ENCODE measurements at places on chromosomes 7 and 10.

DNA sequence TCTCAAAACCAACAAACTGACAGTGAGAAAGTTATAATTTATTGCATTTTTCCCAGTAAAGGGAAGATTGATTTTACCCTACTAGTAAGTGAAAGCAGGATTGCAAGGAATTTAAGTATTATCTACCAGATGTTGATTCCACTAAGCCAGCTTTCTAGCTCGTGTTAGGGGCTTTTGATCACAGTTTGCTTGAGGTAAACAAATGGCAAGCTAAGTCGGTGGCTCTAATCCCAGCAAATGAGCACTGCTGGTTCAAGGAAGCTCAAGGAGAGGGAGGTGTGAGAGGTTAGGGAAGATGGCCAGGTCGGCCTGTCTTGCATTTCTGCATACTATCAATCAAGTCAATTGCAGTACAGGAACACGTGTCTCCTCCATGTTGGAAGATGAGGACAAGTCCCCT lies 448.7 kb upstream of the POM121L12 start:
- no peak for DNase-seq

DNA sequence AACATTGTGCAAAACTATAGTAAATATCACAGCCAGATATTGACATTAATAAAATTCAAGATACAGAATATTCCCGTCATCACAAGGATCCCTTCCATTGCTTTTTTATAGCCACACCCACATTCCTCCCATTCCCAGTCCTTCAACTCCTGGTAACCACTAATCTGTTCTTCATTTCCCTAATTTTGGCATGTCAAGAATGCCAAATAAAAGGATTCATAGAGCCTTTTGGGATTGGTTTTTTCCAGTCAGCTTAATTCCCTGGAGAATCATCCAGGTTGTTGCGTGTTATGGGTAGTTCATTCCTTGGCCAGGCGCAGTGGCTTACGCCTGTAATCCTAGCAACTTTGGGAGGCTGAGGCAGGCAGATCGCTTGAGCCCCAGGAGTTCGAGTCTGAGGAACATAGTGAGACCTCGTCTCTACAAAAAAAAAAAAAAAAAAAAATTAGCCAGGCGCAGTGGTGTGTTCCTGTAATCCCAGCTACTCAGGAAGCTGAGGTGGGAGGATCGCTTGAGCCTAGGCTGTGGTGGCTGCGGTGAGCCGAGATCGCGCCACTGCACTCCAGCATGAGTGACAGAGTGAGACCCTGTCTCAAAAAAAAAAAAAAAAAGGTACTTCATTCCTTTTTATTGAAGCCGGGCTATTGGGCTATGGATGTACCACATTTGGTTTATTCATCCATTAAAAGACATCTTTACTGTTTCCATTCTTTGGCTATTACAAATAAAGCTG lies 2.7 kb downstream of the OGDH start:
- no peak for DNase-seq

GRCh38 chr10:78337016-78337415 lies 303.4 kb downstream of the RPS24 start:
- DNase-seq, result no peak

DNA sequence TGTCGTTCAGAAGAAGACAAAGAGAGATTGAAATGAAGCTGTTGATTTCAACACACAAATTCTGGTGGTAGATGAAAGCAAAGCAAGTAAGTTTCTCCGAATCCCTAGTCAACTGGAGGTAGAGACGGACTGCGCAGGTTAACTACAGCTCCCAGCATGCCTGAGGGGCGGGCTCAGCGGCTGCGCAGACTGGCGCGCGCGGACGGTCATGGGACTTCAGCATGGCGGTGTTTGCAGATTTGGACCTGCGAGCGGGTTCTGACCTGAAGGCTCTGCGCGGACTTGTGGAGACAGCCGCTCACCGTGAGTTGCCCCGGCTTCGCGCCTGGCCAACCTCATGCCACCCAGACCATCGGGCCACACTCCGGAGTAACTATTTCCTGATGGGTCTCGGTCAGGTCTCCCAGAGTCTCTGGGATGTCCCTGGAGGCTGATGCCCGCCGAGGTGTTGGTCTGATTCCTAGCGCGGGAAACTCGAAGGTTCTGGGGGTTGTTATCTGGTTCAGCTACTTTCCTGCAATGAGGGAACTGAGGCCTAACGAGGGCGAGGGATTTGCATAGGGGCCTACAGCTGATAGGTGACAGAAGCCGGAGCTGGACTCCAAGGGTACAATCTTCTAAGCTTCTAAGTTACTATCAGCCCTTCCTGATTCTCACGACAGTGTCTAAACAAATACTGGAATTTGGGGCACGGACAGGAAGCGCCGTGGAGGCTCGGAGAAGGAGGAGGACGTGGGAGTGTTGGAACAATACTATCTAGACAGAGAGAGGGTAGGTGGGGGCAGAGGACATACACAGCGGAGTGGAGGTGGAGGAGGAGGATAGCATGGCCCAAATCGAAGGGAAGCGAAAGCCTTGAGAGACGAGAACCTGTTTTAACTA lies at the start of gene RPP30:
Gene RPP30 (plus strand): TSS at position 209 of the 882 bp plus-strand sequence. CDS start 13 bp downstream, at position 222.
- DNase-seq, result no peak

DNA sequence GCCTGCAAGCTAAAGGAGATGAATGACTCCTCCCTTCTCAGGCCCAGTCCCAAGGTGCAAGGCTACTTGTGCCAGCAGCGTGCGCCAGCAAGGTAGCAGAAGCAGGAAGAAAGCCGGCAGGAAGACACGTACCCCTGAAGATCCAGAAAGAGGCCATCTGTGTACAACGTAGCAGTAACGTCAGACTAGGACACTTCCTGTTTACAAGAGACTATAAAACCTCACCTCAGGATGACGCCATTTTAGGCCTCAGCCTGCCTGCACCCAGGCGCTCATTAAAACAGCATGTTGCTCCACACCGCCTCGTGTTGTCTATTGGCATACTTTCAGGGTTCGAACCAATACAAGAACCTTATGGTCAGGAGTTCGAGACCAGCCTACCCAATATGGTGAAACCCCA lies 41.4 kb upstream of the SNX10 start:
- DNase-seq, result no peak

- DNase-seq, result no peak
These were observed 300 bp downstream of the ARHGAP21 start for GRCh38 chr10:24723386-24723787.

GRCh38 chr7:107890493-107890961 lies 456 bp upstream of the DLD start:
- DNase-seq, result no peak

GRCh38 chr7:3862774-3863173 lies 561.7 kb downstream of the SDK1 start:
- no peak for DNase-seq

GRCh38 chr7:133561396-133561795 lies 308.5 kb downstream of the EXOC4 start:
- no peak for DNase-seq

DNA sequence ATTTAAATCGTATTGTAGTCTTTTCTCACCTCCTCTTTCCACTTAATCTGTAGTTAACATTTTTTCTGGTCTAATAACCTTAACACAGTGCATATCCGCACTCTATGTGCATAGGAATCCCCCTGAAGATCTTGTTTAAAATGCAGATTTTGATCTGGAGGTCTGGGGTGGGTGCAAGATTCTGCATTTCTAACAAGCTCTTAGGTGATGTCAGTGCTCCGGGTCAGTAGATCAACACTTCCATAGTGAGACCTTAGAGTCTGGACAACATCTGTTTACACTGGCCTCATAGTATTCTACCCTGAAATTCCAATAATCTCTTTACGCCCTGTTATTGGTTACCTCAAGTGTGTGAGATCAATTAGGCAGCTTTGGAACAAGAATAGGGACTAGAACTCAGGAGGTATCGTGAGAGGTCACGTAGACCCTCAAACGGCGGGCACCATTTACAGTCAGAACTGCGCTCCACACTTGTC lies 434 bp upstream of the PLEKHA8 start:
- DNase-seq, result peak; percentile 85

- DNase-seq, result peak; percentile 34
These were observed 138.8 kb downstream of the CFAP58 start for GRCh38 chr10:104492329-104492940.

GRCh38 chr10:963655-964054 lies 24.6 kb upstream of the GTPBP4 start:
- no peak for DNase-seq

DNA sequence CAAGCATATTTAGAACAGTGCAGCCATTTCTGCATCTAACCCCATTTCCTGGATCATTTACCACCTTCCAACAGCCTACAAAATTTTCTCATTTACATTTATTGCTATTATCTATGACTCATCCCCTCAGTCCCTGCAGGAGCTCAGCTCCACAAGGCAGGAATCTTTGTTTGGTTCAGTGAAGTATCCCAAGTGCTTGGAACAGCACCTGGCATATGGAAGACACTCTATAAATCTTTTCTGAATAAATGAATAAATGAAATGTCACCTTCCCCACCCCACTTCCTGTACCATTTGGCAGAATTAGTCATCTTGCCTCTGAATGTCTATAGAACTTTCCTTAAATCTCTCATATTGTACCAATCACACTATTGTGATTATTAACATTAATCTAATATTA lies 110.7 kb downstream of the HIP1 start:
- no peak for DNase-seq

DNA sequence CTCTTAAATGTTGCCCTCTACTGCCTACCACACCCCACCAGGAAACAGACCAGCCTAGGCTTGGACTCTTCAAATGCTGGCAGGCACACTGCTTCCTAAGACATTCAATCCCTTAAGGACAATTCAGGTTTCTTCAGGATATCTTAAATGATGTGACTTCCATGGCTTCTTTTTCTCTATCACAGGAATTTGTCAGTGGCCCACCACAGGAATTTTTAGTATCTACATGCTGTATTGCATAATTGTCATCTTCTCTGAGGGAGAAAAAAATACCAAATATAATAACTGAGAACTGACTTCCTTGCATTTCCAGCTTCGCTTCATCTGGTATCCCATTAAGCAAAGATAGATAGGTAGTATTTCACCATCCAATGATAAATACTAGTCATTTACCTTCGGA lies 129.3 kb downstream of the WNT2 start:
- no peak for DNase-seq

- no peak for DNase-seq
These were observed 64.2 kb downstream of the MINDY4 start for GRCh38 chr7:30835396-30835915.

- DNase-seq, result no peak
These were observed 43.7 kb downstream of the CPXM2 start for GRCh38 chr10:123847686-123848432.

- DNase-seq, result no peak
These were observed 149.0 kb upstream of the TMEM106B start for GRCh38 chr7:12062062-12062461.

DNA sequence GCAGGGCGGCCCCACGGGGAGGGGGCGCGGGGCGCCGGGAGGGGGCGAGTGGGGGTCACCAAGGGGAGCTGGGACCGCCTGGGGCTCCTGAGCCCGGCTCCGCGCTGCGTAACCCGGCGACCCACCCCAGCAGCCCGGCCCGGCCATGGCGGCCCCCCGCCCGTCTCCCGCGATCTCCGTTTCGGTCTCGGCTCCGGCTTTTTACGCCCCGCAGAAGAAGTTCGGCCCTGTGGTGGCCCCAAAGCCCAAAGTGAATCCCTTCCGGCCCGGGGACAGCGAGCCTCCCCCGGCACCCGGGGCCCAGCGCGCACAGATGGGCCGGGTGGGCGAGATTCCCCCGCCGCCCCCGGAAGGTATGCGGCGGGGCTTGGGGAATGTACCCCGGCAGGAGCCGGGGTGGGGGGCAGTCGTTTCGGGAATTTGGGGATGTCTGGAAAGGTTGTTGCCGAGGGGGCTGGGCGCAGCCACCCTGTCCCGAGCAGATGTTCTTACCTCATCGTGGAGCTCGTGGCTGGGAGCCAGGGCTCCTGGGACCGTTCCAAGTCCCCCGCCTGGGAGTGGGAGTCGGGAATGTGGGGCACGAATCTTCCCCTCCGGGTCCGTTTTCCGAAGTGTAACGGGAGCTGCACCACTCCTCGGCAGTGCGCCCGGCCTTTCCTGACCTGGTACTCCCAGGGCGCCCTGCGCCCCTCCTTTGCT lies 431 bp downstream of the ZYX start:
- peak; percentile 31 for DNase-seq

DNA sequence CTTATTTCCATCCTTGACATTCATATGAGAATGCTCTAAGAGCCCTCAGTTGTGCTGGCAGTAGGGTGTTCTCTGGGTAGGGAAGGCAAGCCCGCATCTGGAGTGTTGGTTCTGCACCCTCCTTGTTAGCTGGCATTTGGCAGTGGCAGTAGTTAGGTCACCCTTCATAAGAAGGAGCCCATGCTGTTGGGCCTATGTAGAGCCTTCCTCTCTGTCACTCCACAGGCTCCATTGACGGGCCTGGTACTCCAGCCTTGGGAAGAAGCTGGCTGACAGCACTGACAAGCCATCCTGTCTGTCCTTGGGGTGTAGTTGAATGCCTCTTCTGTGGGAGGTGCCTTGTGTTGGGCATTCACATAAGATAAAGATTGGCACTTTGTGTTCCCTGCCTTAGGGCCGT lies 89.7 kb downstream of the BMPR1A start:
- DNase-seq, result no peak

- no peak for DNase-seq
These were observed 60.8 kb downstream of the DLG5 start for GRCh38 chr10:77865580-77866324.

- no peak for DNase-seq
These were observed 30.0 kb downstream of the NOD1 start for GRCh38 chr7:30448461-30449189.

DNA sequence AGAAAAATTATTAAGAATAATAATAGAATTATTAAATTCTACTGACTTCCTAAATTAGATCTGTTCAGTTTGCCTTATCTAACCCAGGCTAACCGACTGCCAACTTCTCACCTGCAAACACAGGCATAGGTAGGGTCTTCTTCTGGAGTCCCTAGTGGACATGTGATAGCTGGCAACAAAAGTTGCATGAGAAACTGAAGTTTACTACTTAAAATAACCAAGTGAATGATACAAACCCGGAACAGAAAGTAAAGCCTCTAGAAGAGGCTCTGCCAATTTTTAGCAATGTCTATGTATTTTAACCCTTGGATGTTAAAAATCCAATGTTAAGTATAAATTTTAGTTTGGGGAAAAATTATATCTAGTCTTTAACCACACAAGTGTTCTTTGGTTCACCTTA lies 37.6 kb downstream of the NDUFB2 start:
- no peak for DNase-seq

GRCh38 chr10:48740988-48741387 lies 56.3 kb downstream of the WDFY4 start:
- no peak for DNase-seq

DNA sequence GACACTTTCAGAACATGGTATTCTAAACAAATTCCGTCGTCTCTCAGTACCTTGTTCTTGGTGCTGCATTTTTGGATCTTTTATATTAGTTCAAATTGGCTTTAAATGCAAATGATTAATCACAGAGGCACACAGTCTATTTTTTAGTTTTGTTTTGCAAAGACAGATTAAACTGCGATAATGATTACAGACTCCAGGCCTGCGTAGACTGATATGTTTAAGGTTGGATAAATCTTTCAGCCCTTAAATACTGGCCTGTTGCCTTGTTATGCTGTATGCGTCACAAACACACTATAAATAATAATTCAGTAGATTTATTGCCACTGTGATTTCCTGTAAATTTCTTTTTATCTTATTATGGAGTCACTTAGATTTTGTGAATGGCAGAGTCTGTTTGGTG lies 19.3 kb downstream of the CACNB2 start:
- no peak for DNase-seq

GRCh38 chr10:33982995-33983394 lies 648.5 kb upstream of the NRP1 start:
- DNase-seq, result no peak

- no peak for DNase-seq
These were observed 1158.8 kb upstream of the SORCS1 start for GRCh38 chr10:108323274-108323798.

- peak; percentile 67 for DNase-seq
These were observed 111.3 kb upstream of the DNAJB12 start for GRCh38 chr10:72466018-72466417.

Measured in pons (tissue), 1 donor.